ENCODE measurements at places on chromosomes 6 and 20.

DNA sequence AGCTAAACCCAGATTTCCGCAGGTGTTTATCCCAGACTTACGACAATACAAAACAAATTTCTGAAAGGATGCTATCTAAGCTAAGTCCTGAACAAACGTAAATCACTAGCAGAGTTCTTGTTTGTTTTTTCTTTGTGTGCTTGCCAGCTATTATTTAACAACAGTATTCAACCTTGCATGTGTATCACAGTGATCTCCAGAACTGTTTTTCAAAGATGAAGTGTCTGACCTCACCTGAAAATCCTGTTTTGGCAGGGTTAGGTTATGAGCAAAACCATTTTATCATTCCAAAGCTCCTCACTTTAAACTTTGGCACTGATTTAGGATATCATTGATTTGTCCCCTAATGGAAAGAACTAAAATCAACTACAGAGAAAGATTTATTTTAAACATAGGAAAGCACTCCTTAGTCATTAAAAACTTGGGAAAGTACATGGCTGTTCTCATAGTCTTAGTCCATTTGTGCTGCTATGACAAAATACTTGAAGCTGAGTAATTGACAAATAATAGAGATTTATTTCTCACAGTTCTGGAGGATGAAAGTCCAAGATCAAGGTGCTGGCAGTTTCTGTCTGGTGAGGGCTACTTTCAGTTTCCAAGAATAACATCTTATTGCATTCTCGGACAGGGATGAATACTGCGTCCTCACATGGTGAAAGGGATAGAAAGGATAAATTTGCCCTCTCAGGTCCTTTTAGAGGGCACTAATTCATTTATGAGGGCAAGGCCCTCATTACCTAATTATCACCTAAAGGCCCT is 20.8 kb upstream of the BMP5 start:
- no peak for DNase-seq

GRCh38 chr6:91509711-91510110 is 922.8 kb upstream of the MAP3K7 start:
- DNase-seq: no peak

DNA sequence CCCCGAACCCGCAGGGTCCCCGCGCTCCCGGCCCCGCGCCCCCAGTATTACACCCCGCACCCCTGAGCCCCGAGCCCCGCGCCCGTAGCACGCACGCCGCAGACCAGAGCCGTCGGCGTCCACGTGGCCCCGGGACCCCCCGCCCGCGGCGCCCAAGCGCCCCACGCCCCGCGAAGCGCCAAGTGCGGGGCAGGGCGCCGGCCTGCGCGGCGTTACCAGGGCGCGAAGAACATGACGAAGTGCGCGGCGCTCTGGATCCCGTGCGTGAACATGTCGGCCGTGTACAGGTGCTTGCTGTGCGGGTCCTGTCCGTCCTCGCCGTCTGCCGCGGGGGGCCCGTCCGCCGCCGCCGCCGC is 312 bp downstream of the TXNDC5 start:
- DNase-seq: no peak

DNA sequence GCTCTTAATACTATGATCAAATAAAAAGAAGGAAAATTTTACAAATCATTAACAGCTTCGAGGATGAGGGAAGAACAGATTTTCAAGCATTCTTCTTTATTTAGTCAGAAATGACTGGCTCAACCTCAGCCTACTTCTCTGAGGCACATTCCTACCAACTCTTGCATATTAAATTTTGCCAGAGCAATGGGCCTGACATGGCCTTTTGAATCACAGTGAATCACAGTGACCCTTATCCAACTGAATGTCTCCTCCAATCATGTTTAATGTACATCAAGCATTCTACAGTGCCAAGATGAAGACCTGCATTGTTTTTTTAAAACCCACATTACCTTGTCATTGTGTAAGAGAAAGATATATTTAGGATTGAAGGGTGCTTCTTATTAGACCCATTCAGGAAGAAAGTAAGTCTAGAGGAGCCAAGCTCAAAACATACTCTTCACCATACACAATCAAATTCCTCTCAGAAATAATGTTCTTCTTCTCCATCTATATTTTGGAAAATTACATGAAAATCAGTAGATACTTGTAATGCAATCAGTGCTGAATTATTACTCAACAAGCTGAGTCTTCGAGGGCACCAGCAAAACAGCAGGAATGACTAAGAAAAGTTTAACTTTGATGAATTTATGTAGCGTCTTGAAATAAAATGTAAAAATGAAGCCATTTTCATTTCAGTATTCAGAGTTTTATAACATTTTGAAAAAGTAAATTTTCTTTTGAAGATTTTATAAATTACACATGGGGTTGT is 44.1 kb upstream of the MOXD1 start:
- peak; percentile 87 for DNase-seq

- DNase-seq: no peak
These were observed 71.9 kb downstream of the NOL4L start for GRCh38 chr20:32513031-32513866.

DNA sequence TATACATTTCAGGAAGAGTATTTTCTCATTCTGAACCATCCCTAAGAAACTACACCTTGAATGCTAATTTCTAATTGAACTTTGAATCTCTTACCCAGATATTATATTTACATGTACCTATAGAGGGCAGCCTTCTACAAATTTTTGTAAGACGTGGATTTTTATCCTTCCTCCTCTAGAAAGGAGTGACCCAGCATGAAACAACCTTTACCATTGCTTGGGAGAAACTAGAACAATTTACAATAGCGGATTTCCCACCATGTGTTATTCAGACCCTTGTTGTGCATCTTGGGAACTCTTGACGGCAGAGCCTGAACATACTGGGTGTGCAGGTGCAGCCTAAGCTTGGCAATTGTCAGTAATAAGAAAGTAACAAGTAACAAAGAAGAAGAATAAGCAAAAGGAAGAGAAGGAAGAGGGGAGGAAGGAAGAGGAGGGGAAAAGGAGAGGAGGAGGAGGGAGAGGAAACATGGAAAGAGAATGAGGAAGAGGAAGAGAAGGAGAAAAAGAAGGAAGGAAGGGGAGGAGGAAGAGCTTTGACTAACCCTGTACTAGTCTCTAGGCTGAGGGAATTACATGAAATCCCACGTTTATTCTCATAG is 10.8 kb upstream of the TAAR1 start:
- peak; percentile 19 for DNase-seq

DNA sequence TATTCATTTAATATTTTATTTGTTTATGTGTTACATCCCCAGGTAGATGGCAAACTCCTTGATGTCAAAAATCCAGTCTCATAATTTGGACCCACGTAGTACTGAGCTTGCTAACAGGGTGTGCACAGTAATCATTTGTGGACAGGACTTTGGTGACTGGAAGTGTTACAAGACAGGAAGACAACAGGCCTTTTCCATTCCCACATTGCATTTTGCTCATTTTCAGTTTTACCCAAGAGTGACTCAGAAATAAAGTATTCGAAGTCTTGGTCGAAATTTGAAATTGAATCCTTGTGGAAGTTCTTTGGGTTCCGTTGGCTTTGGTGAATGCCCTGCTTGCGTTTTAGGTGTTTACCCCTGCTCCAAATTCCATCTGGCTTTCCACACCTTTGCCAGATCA is 63.0 kb upstream of the THBS2 start:
- no peak for DNase-seq

- no peak for DNase-seq
These were observed 80.1 kb downstream of the RIPOR3 start for GRCh38 chr20:50611128-50611810.

Measured in fibroblast of skin of scalp (primary cell).